Globus pallidus (tissue), 1 donor: ENCODE measurements at places on chromosomes 3 and 15.

DNA sequence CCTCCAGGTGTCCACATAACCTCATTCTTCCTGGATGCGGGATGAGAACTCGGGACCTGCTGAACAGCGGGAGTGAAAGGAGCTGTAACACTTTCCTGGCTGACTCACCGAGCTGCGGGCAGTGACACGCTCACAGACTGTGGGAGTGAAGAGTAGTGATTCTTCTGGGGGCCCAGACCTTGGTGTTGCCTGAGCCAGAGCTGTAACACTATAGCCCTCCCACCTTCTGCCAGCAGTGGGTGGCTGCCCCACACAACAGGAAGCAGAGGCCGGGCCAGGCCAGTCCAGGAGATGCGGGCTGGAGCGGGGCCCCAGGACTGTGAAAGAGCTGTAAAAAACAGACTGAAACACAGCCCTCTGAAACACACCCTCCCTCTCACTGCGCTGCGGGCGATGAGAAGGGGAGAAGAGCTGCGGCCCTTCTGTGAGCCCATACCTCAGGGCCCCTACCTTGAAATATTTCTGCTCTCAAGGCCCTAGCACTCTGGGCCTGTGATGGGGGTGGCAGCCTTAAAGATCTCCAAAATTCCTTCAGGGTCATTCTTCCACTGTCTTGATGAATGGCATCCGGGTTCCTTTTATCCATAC, 464.0 kb upstream of the CCDC54 start:
- DNase-seq = no peak

DNA sequence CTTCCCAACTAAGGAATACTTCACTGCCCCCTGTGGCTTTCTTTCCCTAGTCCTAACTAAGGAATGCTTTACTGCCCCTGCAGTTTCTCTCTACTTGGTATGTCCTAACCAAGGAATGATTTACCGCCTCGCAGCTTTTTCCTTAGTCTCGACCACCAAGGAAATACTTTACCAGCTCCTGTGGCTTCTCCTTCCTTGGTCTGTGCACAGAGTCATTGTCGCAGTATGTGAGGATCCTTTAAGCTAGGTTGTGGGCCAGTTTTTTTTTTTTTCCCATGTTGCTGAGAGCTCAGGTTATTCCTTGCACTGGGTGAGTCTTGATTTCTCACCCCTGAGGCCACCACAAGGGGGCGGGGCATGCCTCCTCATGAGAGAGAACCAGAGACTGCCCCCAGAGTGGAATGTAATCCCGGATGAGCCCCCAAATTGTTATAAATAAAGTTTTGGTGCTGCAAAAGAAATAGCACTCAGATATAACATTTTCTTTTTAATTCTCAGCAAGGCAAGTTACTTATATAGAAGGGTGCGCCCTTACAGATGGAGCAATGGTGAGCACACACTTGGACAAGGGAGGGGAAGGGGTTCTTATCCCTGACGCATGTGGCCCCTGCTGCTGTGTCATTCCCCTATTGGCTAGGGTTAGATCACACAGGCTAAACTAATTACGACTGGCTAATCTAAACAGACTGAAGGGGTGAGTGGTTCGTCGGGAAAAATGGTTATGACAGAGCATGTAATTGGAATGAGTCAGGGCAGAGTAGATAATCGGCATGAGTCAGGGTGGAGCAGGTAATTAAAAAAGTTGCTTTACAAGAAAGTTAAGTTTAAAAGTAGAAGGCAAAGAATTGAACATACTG, 27.0 kb downstream of the NDUFB4 start:
- DNase-seq = no peak

DNA sequence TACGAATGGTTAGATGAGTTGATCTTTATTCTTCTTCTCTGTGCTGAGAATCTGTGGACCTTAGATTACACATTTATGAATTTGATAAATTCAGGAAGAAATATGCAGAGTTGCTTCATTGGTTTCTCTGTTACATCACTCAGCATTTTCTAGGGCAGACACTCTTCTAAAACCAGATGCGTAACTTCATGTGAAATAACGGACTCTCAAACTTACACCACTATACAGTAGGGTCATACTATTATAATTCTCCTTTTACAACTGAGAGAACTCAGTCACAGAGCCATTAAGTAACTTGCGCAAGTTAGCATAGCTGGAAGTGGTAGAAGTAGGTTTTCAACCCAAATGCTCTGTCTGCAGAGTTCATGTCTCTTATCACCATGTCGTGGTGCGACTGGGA, 5.7 kb downstream of the TMEM207 start:
- no peak for DNase-seq

- no peak for DNase-seq
Observed at GRCh38 chr15:70726753-70727152, 36.6 kb downstream of the UACA start.

DNA sequence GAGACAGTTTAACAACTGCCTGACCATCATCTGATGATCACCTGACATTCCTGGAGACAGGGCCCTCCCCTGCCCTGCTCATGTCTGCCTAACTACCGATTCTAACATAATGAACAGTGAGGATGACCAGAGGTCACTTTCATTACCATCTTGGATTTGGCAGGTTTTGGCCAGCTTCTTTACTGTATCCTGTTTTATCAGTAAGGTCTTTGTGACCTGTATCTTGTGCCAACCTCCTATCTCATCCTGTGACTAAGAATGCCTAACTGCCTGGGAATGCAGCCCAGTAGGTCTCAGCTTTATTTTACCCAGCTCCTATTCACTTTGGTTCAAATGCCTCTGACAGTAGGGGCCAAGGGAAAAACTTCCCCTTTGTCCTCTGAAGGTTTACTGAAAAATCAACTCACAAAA, 40.2 kb downstream of the METTL6 start:
- no peak for DNase-seq

DNA sequence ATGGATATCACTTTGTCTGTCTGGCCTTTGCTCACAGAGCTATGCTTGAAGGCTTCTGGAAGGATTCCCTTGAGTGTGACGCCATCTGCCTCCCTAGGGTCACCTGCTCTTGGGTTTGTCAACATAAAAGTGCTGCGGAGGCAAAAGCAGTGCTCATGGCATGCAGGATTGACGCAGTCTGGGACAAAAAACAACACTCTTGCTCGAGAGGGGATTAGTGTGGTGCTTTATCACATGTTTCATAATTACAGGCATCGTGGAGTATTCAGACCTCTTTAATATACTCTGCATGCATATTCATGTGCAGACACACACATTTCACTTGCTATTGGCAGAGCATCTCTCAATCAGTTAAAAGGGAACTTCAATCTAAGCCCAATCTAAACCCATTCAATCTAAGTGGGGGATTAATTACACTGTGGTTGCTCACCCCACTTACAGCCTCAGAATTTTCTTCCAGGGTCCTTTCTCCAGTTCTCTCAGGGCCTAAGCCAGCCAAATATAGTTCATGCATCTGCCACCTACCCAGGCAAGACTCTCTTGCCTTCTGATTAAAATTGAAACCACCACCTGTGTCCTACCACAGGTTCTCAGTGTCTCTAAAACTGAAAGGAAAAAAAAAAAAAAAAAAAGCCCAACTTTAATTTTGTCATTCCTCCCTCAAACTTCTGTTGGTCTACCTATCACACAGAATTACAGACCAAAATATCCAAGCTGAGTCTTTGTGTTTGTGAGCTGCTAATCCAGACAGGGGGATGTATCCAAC, 75.6 kb downstream of the BFSP2 start:
- no peak for DNase-seq

DNA sequence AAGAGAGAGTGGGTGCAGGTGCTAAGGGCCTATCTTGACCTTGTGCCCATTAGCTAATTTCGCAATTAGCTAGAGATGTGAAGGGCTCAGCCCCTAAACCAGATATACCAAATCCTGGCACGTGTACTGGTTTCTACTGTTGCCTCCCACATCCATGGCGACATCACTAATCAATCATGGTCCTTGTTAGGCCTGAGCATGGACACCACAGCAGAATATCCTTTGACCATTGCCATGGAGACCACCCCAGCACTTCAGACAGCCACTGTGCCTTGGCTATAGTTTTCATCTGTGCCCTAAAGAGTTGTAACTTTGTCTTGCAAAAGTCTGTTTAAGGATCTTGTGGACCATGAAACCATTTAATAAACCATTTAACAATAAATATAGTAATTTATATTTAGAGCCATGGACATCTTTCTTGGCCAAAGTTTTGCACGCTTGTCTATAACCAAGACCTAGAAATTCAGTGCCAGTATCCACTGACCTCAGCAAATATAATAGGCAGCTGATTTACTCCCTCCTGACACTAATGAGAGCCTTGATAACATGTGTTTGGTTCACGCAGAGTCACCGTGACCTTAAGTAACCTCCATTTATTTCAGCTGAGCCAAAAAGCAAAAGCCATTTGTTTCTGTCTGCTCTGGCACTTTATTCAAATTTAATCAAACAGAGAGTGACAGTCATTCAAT, 43.4 kb downstream of the COLQ start:
- no peak for DNase-seq

- DNase-seq = peak; percentile 76
Observed at GRCh38 chr15:70195587-70196305, 98.0 kb upstream of the TLE3 start.

DNA sequence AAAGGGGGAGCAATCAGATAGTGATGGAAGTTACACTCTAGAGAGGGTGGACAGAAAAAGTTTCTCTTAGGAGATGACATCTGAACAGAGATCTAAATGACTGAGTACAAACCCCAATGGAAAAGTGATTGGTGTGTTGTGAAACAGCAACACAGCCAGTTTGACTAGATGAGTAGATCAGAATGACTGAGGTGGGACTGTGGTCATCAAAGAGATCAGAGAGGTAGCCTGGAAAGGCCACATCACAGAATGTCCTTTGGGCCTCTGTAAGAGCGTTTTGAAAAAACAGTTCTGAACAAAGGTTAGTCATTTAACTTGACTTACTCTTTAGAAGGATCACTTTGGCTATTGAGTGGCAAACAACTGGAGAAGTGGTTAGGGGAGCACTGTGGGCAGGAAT, 10.6 kb downstream of the LRRC58 start:
- no peak for DNase-seq

GRCh38 chr3:59426821-59427565, 377.2 kb upstream of the CFAP20DC start:
- no peak for DNase-seq

- no peak for DNase-seq
Observed at GRCh38 chr15:100995471-100996430, 76.6 kb downstream of the LRRK1 start.

- no peak for DNase-seq
Observed at GRCh38 chr3:50374363-50375257, 15.3 kb upstream of the TMEM115 start.

DNA sequence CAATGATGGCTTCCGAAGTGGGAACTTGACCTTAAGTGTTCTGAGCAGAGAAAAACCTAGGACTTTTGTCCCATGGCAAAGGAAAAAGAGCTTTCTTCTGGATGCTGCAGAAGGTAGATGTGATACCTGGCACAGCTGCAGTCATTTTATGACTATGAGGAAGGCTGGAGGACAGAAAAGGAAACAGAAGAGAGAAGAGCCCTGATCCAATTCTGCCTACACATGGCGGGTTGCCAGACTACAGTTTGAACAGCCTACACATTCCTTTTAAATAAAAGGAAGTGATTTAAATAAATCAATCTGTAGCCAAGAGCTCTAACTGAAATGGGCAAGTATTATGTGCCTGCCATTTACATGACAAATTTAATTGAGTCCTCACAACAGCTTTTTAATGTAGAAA, 43.6 kb upstream of the CHRNB4 start:
- DNase-seq = no peak

DNA sequence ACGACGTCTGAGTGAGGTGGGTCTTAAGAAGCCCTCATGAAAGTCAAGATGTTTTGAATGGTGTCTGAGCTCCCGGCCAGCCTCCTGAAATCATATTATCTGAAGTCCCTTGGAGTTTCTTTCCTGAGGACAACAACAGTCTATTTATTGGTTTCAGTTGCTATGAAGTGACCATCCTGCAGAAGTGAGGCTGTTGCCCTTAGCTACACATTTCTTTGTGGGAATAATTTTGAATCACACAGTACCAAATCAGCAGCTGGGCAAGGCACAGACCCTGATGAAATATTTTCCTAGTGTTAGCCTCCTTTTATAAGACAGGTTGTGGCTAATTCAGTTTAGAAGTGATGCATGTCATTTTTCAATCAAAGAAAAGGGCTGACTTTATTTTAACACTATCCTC, 220.7 kb upstream of the AZI2 start:
- DNase-seq = peak; percentile 11

DNA sequence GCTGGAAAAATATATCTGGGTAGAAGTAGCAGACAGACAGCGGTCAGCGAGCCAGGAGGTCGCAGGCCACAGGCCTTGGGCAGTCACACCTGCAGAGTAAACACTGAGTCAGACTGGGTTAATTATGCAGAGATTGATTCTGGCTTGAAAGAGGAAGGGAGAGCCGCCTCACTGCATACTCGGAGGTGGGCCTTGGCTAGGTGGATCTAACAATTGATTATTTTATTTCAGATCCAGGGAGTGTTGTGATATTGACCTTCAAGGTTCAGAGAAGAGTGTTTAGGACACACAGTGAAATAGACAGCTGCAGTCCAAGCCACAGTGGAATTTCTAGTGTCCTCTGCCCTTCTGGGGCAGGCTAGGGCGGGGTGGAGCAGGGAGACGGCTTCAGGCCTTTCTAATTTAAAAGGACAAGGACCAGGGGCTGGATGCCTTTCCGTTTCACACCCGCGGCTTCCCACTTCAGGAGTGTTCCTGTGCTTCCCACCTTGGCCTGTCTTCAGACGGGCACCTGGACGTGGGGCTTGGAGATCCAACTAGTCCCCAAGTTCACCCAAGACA, 237.3 kb downstream of the XXYLT1 start:
- no peak for DNase-seq

DNA sequence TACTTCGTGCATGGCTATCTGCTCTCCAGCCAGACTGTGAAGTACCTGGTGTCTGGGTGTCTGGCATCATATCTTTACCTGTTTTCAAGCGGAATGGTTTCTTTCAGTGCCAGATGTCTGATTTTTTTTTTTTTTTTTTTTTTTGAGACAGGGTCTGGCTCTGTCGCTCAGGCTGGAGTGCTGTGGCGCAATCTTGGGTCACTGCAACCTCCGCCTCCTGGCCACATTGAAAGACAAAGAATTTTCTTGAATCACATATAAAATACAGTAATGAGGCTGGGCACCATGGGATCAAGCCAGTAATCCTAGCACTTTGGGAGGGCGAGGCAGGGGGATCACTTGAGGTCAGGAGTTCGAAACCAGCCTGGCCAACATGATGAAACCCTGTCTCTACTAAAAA, 2.8 kb upstream of the MESP1 start:
- no peak for DNase-seq
